ENCODE measurements at places on chromosomes 6 and 20. TPM values are rescaled to one million over a fixed set of nuclear protein-coding genes. Genes with fewer than 3 reads are reported as not detected.

The AIF1 gene
- 5.7 TPM for total RNA-seq

The SAMD3 gene
- 6.1 TPM for total RNA-seq

The BMP5 gene
- total RNA-seq: 2.7 TPM

The FAM217A gene
- not detected for total RNA-seq

The AGER gene
- total RNA-seq: 0.98 TPM

The GHRH gene
- not detected for total RNA-seq

The DUSP15 gene
- 4.4 TPM for total RNA-seq

The PDE10A gene
- 54.6 TPM for total RNA-seq

The FAM217B gene
- 24.6 TPM for total RNA-seq

The PLAGL1 gene
- total RNA-seq: 12.0 TPM

The GRIK2 gene
- 78.2 TPM for total RNA-seq

The LY6G6D gene
- total RNA-seq: 0.74 TPM

The POPDC3 gene
- 7.4 TPM for total RNA-seq

The FNDC1 gene
- total RNA-seq: 3.2 TPM

The NT5DC1 gene
- 2.7 TPM for total RNA-seq

The MAP3K7 gene
- 34.9 TPM for total RNA-seq

The ISM1 gene
- 0.74 TPM for total RNA-seq

Data from temporal lobe (tissue), 4 donors.